ENCODE measurements at places on chromosomes 7 and 10.

- no peak for DNase-seq
Observed at GRCh38 chr7:874031-874749, 2.2 kb upstream of the GET4 start.

- no peak for DNase-seq
Observed at GRCh38 chr10:133415752-133416151, 8.7 kb downstream of the SPRN start.

DNA sequence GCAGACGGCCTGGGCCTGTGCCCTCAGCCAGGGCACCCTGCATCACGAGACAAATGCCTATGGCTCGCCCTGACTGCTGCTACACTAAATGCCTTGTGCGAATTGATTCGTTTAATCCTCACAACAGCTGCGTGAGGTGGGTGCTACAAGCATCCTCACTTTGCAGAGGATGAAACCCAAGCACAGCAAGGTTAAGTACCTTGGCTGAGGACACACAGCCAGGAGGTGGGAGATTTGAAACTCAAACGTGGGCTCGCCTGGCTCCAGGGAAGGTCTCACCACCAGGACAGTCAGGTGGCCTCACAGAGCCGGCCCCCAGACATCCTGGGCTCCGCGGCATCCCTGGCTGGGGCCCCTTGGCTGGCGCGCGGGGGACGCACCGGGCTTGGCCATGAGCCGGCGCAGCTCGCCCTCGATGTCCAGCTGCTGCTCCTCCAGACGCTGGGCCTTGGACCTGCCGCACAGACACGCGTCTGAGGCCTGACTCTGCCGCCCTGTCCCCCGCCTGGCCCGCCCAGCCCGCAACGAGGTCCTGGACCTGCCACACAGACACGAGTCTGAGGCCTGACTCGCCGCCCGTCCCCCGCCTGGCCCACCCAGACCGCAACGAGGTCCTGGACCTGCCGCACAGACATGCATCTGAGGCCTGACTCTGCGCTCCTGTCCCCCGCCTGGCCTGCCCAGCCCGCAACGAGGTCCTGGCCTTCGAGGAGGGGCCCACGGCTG, 22.0 kb downstream of the MICALL2 start:
- DNase-seq = no peak

- DNase-seq = no peak
Observed at GRCh38 chr7:80876894-80877414, 41.9 kb downstream of the SEMA3C start.

DNA sequence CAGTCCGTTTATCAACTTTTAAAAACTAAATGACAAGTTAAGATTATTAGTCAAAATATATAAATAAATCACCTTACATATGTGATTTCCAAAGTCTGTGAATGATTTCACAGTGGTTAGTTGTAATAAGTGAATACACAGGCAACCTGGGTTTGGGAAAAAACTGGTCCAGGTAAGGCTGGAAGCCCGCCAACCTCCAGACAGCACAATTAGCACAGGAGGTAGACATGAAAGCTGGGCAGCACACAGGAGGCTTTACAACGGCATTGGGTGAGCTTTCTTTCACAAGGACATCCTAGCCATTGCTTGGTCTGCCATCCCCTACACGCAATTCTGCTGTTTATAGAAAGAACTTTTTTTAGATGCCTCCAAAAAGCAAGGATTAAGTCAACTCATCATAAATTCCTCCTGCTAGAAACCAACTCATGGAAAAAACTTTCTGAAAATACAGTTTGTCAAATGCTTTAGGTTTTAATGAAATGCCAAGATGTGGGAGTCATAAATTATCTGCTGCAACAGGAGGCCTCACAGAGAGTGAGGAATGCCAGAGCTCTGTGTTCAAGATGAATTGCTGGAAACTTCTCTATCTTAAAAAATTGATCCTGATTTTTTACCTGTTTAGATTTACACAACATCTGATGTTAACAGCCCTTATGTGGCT, 346.8 kb upstream of the NFE2L3 start:
- DNase-seq = no peak

DNA sequence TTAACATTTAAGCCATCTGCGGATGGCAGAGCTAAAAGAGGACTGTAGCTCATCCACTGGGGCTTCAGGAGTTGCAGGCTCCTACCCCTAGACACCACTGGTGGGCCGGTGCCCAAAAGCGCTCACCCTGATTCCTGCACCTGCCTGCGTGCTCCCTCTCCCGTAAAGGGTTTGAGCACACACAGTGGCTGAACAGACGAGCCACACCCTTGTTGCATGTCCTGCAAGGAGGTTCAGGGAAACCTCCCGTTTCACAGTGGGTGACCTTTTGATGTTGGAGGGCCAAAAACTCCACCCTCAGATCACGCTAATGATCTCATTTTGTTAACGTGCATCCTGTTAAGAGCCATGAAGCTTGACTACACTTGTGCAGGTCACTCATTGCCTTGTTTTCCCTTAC, 37.9 kb downstream of the SYPL1 start:
- no peak for DNase-seq

DNA sequence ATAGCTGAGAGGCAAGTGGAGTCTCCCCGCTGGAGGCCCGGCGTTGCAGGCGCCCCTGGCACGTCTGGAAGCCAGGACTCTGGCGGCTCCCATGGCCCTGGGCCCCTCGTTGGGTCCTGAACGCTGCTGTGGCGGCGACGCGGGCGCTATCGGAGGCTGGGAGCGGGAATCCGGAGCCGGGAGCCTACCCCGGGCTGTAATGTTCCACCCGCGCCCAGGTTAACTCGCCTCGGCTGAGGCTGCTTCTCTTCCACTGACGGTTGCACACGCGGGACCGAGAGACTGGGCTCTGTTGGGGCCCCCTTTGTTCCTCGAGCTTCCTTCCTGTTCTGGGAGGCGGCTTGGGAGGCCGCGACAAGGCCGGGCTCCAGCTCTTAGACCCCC, 1.3 kb upstream of the HOXA5 start:
- DNase-seq = peak; percentile 76

GRCh38 chr7:137755846-137756651, 90.7 kb downstream of the DGKI start:
- DNase-seq = no peak

DNA sequence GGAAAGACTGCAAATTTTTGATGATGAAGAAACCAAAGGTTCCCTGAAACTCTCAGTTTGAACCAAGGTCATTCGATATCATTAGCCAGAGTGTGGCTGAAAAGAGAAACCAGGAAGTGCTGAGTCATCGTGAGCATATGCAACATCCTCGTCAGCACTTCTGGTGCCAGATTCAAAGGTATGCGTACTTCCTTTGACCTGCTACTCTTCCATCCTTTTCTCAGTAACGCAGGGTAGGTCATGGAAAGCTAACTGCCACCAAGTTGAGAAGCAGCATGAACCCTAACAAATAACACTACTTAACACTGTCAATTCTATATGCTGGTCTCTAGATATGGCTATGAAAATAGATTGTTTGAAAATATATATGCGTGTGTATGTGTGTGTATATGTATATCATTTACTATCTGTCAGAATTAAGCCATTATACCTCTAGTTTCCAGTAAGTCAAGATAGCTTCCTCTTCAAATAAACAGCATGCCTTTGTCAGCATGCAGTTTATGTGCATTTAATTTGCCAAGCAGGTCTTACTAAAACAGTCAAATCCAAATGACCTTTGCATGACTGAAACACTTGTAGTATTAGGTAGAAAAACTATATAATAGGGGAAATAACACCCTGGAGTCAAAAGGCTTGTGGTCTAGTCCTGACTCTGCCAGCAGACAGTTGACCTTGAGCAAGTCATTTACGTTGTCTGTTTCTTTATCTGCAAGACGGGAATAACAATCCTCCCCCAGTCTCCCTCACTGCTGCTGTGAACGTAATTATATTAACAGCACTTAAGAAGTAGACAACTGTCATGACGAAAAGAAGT, 26.4 kb downstream of the CDK6 start:
- DNase-seq = no peak

DNA sequence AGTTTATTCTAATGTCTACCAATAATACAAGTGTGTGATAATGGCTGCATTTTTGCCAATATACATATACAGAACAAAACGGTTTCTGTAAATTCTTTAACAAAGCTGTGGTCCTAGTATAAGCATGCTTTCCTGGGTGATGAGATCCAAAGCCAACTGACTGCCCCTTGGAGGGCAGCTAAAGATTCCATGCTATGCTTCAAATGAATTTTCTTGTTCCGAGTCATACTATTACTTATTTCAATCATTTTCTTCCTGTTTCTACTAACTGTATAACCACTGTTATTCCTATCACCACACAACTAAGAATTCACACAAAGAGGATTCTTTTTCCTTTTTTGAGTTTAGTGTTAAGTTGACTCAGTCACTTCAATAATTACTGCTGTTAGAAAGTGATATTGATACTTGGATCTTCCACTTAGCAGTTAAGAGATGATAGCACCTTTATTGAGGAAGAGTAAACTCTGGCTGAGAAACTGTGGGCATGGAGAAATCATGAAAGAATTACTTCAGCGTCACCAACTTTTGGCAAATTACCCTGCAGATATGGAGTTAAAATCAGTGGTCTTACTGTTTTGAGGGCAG, 197.5 kb downstream of the ARL4A start:
- DNase-seq = no peak

GRCh38 chr7:21966271-21966670, 20.6 kb upstream of the CDCA7L start:
- DNase-seq = no peak

GRCh38 chr10:43315535-43316207, 48.8 kb upstream of the RASGEF1A start:
- DNase-seq = no peak

- DNase-seq = no peak
Observed at GRCh38 chr7:83306502-83306901, 143.8 kb upstream of the PCLO start.

DNA sequence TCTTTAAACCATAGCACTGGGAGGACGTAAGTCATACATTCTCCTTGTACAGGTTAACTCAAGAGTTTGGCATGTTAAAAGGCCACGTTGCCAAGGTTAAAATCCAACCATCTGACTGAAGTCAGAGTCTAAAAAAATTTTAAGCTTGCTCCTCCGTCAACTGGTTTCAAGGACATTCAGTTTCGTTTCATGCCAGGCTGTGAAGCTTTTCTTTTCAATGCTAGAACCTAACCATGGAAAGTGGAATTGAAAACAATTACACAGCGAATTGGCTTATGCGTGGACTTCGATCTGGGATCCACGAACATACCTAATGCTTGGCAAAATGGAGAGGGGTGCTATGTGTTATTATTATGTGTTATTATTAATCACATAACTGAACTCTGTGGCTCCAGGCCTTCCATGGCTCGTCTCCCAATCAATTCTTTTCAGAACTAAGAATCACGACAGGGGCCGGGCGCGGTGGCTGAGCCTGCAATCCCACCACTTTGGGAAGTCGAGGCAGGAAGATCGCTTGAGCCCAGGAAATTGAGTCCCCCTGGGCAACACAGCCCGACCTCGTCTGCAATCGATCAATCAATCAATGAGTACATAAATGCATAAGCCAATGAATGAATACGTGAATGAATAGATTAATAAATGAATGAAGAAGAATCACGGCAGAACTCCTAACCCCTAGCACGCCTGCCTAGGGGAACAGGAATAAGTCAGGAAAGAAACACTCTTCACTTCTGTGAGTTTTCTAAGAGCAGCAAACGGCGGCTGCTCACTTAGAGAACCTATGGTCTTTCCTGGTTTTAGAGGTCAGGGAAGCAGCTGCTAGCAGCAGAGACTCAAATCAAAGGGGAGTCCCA, 733 bp upstream of the ARL5B start:
- peak; percentile 69 for DNase-seq

DNA sequence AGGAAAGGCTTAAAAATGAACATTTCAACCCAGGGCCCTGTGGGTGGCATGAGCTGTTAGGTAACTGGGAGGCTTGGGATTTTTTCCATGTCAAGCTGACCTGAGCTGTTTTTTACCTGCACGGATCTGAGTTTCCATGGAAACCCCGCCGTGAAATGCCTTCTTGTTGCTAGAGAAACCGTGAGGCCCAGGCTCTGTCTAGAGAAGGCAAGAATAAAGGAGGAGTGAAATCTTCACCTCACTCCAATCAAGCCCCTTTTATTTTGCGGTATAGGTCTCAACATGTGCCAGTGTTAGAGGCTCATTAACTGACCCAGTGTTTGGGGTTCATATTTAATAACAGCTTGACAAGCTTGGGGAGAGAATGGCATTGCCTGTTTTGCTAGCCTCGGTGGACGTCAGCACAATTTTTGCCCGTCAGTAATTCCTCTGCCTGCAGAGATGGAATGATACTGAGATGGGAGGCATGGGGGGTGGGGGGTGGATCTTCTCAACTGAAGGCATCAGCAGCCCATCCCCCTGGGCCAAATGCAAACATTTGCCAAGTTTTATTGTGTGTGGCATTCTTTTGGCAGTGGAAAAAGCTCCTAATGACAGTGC, 48.9 kb upstream of the PDCD4 start:
- DNase-seq = no peak

DNA sequence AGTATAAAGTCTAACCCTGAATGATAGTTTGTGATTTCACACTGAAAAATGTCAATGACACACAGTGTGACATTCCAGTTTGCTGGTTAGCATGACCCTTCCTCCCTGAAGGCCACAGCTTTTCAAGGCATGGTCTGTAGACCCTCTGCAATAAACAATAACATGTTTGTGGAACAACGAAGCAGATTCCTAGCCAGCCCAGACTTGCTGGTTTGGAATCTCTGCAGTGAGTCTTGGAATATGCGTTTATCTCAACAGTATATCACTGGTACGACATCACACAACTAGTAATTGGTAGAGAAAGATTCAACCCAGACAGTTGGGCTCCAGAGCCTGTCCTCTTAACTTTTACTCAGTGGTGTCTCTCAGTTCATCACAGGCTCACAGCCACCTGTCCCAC, 23.7 kb upstream of the DUSP5 start:
- DNase-seq = peak; percentile 22

- no peak for DNase-seq
Observed at GRCh38 chr10:61071580-61071979, 127.6 kb upstream of the RHOBTB1 start.

DNA sequence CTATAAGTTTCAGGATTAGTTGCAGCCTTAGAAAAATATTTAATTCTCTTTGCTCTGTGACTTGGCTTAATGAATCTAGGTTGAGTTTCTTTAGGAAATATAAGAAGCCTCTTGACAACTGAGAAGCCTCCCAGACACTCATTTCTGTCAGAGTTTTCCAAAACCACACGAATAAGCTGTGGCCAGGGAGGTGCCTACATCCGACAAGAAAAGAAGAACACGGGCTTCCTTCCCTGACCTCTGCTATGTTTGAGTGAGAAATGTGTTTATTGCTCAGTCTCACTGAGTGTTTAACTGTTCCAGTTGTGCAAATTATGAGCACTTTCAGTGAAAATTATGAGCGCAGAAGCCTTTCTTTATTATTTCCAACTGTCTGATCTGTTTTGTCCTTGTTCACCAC, 105.0 kb downstream of the TRIL start:
- DNase-seq = no peak

DNA sequence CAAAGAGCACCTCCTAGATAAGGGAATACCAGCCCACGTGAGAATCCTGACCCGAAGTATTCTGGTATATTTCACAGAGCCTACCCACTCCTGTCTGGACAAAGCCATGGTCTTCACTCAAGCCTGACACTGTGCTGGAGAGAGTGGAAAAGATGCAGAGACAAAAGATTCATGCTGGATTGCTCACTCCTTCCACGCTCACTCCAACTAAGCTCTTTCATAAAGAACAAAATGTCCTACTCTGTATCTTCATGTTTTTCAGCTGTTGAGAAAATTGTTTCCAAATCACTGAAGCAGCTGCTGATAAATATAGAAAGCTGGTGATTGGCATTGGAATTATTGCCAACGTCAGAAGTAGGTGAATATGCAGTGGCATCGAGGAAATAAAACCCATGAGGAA, 106.0 kb downstream of the ABLIM1 start:
- no peak for DNase-seq
